AG10803 (cell line): ENCODE measurements at places on chromosomes 4 and X.

DNA sequence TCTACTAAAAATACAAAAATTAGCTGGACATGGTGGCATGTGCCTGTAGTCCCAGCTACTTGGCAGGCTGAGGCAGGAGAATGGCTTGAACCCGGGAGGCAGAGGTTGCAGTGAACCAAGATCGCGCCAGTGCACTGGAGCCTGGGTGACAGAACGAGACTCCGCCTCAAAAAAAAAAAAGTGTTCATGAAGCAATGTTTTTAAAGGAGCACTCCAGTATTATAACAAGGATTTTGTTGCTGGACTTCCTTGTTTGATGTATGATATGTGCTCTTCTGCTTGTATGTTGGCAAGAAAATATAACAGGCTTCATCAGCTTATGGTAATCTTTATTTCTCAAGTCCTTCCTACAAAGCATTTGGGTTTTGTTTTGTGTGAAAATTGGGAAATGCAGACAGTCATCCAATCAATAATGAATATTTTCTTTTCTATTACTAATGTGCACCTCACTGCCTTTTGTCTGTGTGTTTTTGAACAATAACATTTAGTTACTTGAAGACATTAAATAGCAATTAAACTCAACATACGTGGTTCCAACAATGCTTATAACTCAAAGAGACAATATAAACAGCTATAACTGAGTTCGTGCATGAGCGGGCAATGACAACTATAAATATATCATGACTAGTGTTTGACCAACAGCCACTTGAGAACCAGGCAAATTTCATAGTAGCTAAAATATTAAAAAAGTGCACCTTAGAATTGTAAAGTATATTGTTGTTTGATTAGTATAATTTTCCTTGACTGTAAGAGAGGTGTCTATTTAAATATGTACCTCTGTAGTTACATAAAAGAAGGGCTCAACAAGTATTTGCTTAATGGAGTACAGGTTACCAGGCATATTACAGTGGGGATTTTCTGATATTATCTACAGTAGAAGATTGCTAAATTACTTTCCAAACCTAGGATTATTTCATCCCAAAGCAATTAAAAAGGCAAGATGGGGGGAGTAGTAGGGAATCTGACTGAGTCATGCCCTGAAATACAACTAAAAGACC, 210.7 kb downstream of the PPP3CA start:
- no peak for DNase-seq

DNA sequence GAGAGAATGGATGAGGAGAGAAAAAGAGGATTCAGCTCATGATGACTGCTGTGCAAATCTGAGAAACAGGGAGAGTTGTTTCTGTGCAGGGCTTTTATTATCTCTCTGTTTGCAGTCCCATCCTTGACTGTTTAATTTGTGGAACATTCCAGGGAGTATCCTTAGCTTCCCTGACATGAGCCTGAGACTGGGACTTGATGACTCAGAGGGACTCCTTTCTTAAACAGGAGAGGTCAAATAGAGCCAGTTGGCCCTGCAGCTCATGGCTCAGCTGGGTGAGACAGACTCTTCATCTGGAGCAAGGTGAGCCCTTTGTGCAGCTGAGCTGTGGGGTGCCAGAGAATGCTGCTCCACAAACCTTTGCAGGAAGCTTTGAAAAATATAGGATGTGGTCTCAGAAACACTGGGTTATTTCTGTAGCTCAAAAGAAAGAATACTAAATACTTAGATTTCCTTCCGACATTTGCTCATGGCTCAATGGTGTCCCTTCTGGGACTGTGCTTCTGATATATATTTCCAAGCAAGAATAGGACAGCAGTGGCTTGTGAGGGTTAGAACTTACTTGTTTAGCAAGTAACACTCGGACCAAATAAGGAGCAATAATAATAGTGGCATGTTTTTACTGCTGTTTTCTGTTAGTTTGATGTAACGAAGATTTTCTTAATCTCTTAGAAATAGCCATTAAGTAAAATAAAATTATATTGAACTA, 14.5 kb downstream of the ARHGAP24 start:
- DNase-seq: peak; percentile 47

DNA sequence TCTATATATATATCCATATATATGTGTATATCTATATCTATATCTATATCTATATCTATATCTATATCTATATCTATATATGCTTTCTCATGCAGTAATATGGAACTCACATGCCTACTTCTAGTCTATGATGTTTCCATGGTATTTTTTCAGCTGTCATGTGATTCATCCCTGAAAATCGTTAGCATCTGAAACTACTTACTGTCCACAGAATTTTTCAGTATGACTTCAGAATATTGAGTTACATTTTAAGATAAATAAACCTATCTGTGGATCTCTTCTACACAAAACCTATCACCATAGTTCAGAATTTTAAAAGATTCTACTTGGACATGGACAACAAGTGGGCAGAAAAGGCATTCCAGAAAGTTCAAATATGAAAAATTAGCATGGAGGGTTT, 855.1 kb upstream of the INTU start:
- DNase-seq: peak; percentile 89

- DNase-seq: peak; percentile 17
These were observed 802.0 kb downstream of the RPA4 start for GRCh38 chrX:97685753-97686152.

DNA sequence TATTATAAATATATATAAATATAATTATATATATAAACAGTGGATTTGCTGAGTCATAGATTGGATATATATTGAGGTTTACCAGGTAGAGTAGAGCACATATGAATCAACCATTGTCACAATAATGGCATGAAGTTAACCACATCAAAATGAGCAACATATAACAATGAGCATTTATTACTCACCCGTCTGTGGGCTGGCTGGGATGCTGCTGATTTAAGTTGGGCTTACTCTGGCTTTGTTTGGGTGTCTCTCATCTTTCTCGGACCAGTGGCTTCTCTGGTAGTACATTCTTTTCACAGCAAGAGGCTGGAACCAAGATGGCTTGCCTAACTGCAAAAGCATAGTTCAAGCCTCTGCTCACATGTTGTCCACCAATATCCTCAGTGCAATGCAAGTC, 111.7 kb upstream of the TAPT1 start:
- DNase-seq: peak; percentile 0

DNA sequence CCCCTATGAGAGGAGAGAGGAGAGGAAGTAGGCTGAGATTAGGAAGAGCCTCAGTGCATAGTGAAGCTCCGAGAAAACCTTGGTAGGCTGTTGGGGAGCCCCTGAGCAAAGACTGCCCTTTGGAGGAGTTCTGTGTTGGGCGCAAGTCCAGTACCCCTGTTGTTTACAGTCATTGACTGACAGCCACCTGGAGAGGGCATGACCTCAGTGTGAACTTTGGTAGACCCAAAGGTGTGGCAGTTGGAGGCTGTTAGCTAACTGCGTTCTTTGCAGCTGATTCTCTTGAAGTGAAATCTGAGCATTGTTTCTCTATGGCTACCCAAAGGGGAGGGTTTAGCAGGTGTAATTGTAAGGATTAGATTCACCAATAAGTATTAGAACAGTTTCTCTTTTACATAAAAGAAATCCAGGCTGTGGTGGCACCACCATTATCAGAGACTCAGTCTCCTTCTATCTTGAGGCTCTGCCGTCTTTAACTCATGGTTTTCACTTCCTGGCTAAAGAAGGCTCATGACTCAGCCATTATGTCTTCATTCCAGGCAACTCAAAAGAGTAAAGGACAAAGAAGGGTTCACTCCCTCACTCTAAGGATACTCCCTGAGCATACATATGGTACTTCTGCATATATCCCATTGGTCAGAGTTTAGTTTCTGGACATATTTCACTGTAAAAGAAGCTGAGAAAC, 33.4 kb downstream of the ANXA3 start:
- no peak for DNase-seq

- DNase-seq: no peak
These were observed 14.8 kb downstream of the PDHA1 start for GRCh38 chrX:19358521-19358920.

DNA sequence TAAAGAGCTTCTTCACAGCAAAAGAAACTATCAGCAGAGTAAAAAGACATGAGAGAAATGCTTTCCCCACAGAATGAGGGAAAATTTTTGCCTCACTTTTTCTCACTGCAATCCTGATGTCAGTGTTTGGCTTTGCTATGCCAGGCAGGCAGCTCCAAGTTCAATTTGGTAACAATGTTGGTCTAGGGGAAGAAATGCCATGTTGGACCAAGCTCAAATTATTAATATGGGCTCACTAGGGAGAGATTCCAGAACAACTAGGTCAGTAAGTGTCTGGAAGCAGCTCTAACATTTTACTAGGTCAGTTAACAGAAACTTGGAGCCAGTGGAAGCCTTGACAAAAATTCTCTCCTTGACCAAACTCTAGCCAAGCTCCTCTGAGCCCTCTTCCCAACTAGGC, 95.4 kb downstream of the NAF1 start:
- DNase-seq: peak; percentile 20

DNA sequence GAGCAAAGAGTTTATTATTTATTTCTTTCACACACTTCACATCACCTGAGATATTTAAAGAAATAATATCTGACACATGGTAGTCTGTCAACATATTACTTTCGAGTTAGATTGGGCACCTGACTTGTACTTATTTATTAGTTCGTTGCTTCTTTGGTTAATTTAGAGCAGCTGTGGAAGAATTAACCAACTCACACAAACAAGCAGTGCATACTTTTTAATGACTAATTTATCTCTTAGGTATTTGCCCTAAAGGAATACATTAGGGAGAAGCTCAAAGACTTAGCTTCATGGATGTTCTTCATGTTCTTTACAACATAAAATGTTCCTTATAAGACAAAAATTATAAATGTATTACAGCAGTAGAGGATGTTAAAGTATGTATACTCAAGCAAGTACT, 242.9 kb downstream of the ARHGAP24 start:
- DNase-seq: peak; percentile 37

DNA sequence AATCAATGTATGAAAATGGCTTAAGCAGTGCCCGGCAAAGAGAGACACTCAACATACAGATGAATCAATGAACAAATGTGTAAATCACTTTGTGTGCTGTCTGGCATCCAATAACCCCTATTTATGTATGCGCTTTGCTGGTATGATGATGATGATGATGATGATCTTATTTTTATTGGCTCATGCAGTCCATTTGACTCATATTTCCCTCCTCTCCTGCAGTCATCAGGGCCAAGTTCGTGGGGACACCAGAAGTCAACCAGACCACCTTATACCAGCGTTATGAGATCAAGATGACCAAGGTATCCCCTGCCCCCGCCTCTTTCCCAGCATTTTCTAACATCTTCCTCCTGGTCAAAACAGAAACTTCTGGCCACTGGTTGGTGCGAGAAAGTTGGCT, 2.5 kb downstream of the TIMP1 start:
- no peak for DNase-seq

DNA sequence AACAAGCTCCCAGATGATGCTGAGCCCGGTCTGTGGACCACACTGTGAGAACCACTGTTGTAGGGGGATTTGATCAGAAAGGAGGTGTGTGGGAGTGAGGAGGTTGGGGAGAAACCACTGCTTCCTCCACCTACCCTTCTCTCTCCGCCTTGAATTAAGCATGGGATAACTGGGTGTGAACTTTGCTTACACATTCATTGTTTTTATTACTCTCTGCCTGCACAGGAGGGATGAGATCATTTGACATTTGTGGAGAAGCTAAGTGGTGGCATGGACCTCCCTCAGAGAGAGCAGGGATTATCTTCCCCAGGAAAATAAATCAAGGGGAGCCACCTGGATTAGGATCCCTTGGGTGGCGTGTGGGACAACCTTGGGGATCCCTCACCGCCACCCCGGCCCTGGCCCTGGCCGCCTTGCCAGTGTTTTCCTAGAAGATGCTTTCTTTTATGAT, 212.1 kb upstream of the ATP6AP2 start:
- no peak for DNase-seq

DNA sequence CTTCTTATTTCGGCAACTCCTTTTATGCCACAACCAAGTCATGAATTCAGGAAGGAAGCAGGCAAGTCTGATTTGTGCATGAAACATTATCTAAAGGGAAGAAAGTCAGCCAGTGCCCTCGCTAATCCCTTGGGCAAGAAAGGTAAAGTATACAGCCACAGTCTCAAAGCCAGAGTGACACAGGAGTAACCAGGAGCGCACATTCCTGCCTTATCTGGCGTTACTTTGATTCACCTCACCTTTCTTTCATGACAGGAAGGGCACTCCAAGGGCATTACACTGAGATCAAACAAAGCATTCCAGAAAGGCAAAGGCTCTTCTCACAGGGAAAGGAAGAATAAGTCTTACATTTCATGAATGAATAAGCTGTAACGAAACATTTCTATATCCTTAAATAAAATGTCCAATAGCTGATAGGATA, 38.8 kb downstream of the FAT1 start:
- no peak for DNase-seq

GRCh38 chr4:88341227-88342192, 37.1 kb upstream of the HERC6 start:
- DNase-seq: peak; percentile 82

GRCh38 chr4:56628592-56628991, 52.5 kb downstream of the HOPX start:
- no peak for DNase-seq

DNA sequence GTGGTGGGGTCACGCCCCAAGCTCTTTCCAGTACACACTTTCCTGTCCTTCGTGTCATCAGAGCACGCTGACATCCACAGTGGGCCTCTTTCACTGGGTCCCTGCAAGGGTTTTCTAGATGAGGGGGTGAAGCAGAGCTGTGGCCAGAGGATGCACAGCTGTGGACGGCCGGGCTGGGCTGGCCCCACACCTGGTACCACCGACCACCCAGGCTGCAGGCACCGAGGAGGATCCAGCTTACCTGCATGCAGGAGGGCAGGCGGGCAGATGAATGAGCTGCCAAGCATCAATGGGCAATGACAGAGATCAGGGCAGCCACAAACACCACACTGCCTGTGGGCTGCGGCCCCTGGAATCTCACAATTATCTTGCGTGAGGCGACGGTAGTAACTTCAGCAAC, 9.5 kb upstream of the GRPEL1 start:
- DNase-seq: no peak

GRCh38 chr4:95124906-95125504, 367.2 kb downstream of the BMPR1B start:
- peak; percentile 75 for DNase-seq

DNA sequence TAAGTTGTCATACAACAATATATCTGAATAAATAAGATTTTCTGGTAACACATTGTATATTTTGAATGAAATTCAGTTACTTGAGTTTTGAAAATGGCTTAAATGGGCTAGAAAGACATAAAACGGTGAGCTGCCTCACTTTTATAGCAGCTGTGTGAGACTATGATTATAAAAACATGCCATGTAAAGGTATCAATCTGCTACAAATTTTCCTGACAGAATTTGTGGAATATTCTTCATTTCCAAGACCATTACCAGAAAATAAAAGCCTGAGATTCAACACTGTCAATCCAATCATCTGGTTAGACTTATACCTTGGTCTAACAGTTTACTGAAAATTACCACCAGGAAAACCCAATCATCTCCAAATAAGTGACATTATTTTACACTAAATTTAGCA, 181.1 kb downstream of the SPCS3 start:
- no peak for DNase-seq

DNA sequence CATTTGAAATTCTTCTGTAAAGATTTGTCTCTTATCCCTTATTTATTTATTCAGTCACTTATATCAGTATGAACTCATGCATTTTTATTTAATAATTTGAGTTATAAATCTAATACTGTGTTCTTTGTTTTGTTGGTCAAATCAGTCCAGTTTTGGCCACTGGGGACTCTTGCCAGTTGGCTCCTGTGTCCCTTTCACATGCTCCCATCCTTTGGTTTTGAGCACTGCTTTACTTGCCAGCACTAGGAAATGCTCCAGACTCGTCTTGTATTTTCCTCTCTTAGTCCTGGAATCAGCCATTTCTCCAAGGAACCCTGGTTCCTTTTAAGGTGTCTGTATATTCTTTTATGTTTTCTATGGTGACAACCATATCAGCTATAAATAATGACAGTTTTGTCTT, 28.1 kb downstream of the KANTR start:
- DNase-seq: peak; percentile 0
